ENCODE measurements at places on chromosomes 1 and 21.

DNA sequence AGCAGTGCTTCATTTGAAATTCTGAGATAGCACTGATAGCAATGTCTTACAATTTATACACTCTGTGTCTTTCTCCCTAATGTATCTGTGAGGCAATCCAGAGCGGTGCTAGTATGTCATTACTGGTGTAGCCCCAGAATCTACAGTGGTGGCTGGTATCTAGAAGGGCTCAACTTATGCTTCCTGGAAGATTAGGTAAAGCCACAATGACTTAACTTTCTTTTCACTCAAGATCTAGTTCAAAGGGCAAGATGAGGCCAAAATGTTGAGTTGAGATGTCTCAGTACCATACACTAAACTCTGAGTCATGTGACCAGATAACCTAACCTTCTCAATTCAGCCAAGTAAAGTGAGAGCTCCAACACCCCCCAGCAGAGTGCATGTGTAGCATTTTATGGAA is 77.5 kb downstream of the PAPPA2 start:
- no peak overlapping the region for H3K27ac ChIP-seq
- H3K4me3 ChIP-seq = no peak overlapping the region

DNA sequence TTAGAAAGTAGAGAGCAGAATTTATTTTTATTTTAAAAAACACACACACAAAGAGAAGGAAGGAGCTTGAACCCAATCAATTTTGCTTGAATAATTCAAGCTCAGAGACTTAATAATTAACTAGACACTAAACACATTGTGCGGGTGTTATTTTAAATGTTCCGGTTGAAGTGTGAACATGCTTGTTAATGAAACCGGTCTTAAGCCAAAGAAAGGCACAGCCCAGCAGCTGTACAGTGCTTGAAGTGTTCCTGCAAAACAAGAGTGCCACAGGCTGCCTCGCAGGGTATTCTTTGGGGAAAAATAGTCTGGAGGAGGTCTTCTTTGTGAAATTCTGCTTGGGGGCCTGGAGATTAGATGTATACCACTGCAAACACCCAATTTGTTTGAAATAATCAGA is 2.2 kb upstream of the CDC42BPA start:
- no peaks in the 10 kb centered on the region for H3K36me3 ChIP-seq
- DNase-seq = no peak
- H3K4me3 ChIP-seq = no peak overlapping the region
- no peak overlapping the region for H3K27ac ChIP-seq
- peaks cover 8% of the 10 kb centered on the region for H3K27me3 ChIP-seq

DNA sequence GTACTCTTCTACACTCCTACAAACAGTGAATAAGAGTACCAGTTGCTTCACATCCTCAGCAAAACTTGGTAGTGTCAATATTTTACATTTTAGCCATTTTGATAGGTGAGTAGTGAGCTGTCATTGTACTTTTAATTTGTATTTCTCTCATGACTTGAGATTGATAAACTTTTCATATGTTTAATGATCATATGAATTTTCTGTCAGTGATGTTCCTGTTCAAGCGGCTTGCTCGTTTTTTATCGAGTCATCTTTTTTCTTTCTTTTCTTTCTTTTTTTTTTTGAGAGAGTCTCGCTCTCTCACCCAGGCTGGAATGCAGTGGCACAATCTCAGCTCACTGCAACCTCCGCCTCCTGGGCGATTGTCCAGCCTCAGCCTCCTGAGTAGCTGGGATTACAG is 17.0 kb upstream of the WDTC1 start:
- H3K27ac ChIP-seq = no peak overlapping the region
- DNase-seq = no peak
- H3K4me1 ChIP-seq = peaks cover 4% of the 10 kb centered on the region
- no peaks in the 10 kb centered on the region for H3K27me3 ChIP-seq
- H3K4me3 ChIP-seq = no peak overlapping the region

- no peak overlapping the region for H3K27ac ChIP-seq
- DNase-seq = no peak
- H3K4me3 ChIP-seq = no peak overlapping the region
Observed at GRCh38 chr1:44628962-44629756, 45.1 kb downstream of the TMEM53 start.

DNA sequence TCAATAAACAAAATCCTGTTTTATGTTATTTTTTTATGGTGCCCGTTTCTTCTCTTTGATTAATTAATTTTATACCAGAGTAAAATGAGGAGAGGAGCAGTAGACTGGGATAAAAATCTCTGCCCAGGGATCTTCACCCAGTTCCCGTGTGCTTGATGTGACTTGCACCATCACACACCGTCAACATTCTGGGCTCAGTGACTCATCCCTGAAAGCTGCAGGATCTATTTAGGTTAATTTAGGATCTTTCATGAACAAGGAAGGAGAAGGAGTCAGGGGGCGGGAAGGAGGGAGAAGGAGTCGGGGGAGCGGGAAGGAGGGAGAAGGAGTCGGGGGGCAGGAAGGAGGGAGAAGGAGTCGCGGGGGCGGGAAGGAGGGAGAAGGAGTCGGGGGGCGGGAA is 182.4 kb downstream of the SMYD3 start:
- H3K4me1 ChIP-seq = peaks cover 41% of the 10 kb centered on the region
- peak overlapping the region; percentile 72 for H3K4me3 ChIP-seq
- no peaks in the 10 kb centered on the region for H3K27me3 ChIP-seq
- peaks cover 8% of the 10 kb centered on the region for H3K36me3 ChIP-seq
- peak overlapping the region; percentile 95 for H3K27ac ChIP-seq

GRCh38 chr21:19992540-19992939 is 1005.7 kb upstream of the NCAM2 start:
- no peak overlapping the region for H3K27ac ChIP-seq
- no peak for DNase-seq
- no peak overlapping the region for H3K4me3 ChIP-seq
- H3K36me3 ChIP-seq = no peaks in the 10 kb centered on the region
- H3K27me3 ChIP-seq = no peaks in the 10 kb centered on the region

DNA sequence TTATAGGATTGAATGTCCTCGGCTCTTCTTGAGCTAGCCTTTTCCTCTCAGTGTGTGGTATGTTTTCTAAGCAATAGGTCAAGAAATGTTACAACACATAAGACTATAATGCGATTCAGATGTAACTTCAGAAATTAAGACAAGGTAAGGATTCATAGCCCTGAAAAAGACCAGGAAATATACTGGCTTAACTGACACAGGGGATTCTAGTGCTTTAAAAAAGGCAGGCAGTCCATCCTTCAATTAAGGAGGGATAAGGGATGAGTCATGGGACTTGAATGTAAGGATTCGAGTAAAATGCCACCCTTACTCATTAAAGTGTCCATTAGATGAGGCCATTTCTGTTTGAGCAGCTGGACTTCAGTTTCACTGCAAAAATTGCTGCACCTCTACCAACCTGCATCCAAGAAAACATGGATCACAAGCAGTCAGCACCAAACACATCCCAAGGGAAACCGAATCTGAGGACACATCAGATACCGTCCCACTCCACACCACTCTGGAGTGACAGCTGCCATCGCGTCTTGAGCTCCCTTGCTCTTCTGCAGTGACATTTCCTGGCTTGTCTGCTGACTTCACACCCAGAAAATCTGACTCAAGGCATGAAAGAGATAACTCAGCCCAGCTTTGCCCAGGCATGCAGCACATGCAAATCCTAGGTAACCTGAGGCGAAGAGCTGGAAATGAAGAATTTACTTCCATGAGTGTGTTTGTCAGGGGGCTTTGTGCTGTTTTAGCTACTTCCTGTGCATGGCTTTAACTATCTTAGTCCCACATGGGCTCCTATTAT is 37.8 kb downstream of the NGF start:
- no peaks in the 10 kb centered on the region for H3K27me3 ChIP-seq
- H3K27ac ChIP-seq = peak overlapping the region; percentile 78
- peaks cover 39% of the 10 kb centered on the region for H3K4me1 ChIP-seq
- no peak for DNase-seq
- no peak overlapping the region for H3K4me3 ChIP-seq

DNA sequence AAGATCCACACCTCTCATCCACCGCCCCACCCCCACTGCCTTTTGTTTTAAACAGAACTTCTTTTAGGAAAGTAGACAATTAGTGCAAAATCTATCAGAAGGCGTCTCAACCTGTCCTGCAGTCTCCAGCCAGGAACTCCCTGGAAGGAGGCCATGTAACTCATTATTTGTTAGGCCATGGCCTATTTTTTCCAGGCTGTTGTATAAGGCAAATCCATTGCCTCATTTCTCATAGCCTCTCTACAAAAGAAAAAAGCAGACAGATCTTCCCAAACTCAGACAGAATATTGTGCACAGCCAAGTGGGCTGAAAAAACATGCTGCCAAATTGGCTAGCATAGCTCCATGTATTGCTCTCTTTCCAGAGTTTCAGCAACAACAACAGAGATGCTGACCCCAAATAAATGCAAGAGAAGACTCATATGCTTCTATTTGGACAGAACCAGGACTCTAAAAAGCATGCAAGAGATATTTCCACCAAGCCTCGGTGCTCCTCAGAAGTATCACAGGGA is 770.7 kb upstream of the CXADR start:
- H3K4me1 ChIP-seq = peaks cover 32% of the 10 kb centered on the region
- H3K4me3 ChIP-seq = no peak overlapping the region
- H3K27me3 ChIP-seq = no peaks in the 10 kb centered on the region
- H3K27ac ChIP-seq = peak overlapping the region; percentile 58
- H3K36me3 ChIP-seq = no peaks in the 10 kb centered on the region
- DNase-seq = no peak

- H3K27me3 ChIP-seq = no peaks in the 10 kb centered on the region
- H3K4me3 ChIP-seq = no peak overlapping the region
- H3K36me3 ChIP-seq = no peaks in the 10 kb centered on the region
- peaks cover 56% of the 10 kb centered on the region for H3K4me1 ChIP-seq
- no peak for DNase-seq
- no peak overlapping the region for H3K27ac ChIP-seq
Observed at GRCh38 chr1:172456344-172456769, 12.5 kb upstream of the PIGC start.

DNA sequence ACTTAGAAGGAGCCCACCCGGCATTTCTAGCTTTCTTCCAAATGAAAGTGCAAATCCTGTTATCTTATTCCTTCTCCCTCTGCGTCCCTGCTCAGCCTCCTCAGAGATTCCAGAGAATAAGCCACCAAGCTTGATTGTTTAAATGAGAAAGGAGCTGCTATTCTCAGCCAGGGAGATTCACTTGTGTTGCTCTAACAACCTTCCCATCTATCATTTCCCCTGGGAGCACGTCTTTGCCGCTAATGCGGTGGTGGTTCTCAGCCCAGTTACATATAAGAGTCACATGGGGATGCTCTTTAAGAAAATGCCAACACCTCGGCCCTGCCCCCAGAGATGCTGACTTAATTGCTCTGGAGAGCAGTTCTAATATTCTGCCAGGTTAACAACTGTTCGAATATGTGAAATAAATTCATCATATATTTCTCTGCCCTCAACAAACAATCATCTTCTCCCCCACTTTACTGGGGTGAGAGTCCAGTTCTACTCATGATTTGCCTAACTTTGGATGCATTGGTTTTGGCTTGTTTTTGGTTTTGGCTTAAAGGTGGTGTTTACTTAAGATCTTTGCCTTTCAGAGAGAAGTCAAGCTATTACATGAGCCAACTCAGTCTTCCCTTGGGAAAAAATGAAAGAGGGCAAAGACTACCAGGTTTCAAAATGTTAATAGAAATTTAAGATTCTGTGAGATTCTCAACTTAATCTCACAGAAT is 213.9 kb downstream of the SEC16B start:
- H3K36me3 ChIP-seq = peaks cover 1% of the 10 kb centered on the region
- H3K4me3 ChIP-seq = no peak overlapping the region
- DNase-seq = no peak
- no peak overlapping the region for H3K27ac ChIP-seq
- no peaks in the 10 kb centered on the region for H3K4me1 ChIP-seq

DNA sequence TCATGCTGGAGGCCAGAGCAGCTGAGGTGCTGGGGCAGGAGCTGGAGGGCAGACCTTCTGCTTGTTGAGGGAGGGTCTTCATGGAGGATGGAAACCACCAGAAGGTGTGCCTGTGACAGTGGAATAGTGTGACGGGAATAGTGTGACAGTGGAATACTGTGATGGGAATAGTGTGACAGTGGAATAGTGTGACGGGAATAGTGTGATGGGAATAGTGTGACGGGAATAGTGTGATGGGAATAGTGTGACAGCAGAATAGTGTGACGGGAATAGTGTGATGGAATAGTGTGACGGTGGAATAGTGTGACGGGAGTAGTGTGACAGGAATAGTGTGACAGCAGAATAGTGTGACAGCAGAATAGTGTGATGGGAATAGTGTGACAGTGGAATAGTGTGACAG is 325.1 kb downstream of the HHAT start:
- no peaks in the 10 kb centered on the region for H3K4me1 ChIP-seq
- H3K27ac ChIP-seq = no peak overlapping the region
- peaks cover 28% of the 10 kb centered on the region for H3K27me3 ChIP-seq
- DNase-seq = no peak

GRCh38 chr1:204572923-204573922 is 57.0 kb downstream of the MDM4 start:
- no peak for DNase-seq
- peaks cover 3% of the 10 kb centered on the region for H3K27me3 ChIP-seq
- no peak overlapping the region for H3K27ac ChIP-seq
- peaks cover 51% of the 10 kb centered on the region for H3K4me1 ChIP-seq

DNA sequence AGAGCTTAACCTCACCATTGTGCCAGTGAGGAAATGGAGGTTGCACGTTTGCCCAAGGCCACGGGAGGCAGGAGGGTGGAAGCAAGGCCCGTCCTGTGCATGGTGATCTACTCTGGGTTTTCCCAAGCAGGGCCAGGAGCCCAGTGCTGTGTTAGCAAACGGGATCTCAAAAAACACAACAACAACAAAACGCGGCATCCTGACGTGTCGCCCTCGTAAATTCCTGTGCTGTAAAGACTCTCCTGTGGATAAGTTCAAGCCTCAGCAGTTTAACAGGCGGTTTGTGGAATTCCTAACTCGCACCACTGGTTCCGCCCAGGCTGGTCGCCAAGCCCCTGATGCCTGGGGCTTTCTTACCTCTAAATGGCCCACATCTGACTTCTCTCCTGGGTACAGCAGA is 39.1 kb downstream of the TFF3 start:
- H3K27ac ChIP-seq = no peak overlapping the region
- H3K4me3 ChIP-seq = no peak overlapping the region
- H3K27me3 ChIP-seq = peaks cover 2% of the 10 kb centered on the region

DNA sequence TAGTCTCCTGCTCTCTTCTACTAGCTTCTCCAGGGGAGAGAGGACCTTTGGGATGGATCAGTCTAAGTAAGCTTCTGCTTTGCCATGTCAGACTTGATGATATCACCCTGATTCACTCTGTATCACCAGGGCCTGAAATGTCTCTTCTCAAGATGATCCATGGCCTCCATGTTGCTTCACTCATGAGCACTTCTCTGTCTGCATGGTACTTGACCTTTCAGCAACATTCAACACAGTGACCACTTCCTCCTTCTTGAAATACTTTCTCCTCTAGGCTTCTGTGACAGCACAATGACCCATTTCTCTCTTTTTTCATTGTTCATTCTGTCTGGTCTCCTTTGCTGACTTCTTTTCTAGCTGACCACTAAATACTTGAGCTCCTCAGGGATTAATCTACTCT is 35.3 kb upstream of the NGF start:
- H3K4me3 ChIP-seq = no peak overlapping the region
- H3K36me3 ChIP-seq = no peaks in the 10 kb centered on the region
- no peaks in the 10 kb centered on the region for H3K27me3 ChIP-seq
- no peak for DNase-seq
- no peaks in the 10 kb centered on the region for H3K4me1 ChIP-seq
